ENCODE measurements at places on chromosomes 13 and 19.

GRCh38 chr13:59700281-59700680 lies 463.4 kb downstream of the DIAPH3 start:
- no peak for DNase-seq

DNA sequence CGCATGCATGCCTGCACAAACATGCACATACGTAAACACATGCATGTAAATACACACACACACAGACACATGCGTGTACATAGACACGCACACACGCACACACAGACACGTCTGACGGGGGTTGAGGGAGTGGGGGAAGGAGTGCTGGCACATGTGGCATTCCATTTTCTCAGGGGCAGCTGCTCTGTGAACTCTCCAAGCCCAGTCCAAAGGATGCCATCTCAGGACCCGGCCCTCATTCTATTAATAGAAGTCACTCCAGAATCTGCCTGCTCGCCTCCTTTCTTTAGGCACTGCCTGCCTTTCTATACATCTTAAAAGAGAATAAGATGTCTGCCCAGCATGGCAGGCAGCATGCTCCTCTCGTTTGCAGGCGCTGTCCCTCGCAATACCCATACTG lies 5.3 kb downstream of the ARHGEF7 start:
- no peak for DNase-seq

GRCh38 chr13:106762708-106763107 lies 194.8 kb upstream of the ARGLU1 start:
- no peak for DNase-seq

DNA sequence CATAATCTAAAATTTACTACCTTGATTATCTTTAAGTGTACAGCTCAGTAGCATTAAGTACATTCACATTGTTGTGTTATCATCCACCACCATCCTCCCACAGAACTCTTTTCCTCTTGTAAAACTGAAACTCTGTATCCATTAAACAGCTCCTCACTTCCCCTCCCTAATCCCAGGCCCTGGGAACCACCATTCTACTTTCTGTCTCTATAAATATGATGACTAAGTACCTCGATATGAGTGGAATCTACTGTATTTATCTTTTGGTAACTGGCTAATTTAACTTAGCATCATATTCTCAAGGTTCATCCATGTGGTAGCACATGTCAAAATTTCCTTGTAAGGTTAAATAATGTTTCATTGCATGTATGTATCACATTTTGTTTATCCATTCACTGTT lies 49.0 kb upstream of the POMP start:
- no peak for DNase-seq

DNA sequence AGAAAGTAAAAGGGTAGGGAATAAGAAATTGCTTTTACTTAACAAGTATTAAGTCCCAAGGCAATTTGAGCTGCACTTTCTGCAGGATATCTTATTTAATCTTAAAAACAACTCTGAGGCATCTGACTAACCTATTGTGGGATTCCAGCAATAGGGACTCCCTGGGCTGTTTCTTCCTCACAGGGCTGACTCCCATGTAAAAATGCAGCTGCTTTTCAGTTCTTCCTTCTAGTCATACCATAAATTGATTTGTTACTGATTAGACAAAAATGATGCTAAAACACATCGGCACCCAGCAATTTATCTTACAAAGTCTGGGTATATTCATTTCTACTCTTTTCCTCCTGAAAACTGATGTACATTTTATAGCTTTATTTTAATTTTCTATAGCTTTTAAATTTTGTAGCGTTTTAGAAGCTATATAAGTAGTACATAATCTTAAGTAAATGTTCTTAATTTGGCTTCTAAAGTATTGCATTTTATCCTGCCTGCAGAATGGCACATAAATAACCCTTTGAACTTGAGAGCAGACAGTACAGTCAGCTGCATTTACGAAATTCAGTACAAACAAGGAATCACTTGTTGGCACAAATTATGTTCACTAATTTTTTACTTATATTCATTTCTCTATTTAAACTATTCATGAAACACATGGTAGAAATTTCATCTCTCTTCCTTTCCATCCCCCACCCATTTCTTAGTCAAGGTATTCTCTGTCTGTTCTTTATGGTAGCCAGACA lies 102.4 kb upstream of the FRY start:
- DNase-seq: no peak

DNA sequence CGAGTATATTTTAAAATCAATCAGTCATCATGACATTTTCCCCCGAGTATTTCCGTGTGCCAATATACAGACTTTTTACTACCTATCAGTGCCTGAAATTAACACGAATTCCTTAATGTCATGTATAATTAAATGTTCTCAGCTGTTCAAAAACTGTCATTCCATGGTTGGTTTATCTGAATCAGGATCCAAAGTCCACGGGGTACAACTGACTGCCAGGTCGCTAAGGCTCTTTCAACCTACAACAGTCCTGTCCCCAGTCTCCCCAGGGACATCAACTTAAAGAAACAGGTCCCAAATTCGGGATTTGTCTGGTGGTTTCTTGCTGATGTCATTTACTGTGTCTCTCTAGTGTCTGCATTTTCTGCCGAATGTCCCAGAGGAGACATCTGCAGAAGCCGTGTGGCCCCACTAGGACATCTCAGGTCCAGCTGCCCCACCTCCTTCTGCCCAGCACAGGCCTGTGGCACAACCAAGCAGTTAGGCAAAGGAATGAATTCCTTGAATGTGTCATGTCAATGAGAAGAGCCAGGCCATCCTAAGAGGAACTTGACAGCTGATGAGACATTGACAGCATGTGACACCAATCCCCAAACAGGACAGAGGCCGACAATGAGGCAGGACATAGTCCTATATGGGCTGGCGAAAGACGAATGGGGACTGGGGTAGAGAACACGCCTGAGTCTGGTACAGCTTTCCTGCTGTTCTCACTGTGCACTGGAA lies 109.5 kb downstream of the STK24 start:
- DNase-seq: no peak

DNA sequence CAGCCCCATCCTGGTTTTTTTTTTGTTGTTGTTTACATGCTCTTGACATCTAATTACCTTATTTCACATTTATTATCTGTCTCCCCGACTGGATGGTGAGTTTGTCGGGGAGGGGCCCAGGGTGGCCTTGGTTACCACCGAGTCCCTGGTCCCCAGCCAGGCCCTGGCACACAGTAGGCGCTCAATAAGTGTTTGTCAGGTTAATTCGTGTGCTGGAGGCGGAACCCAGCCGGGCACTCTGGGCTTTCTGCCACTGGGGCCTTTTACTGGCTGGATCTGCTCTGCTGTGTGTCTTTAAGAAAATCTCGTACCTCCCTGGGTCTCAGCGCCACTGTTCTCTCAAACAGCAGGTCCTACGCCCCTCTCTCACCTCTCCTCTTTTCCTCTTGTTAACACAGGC lies 4.6 kb downstream of the NRTN start:
- DNase-seq: no peak

DNA sequence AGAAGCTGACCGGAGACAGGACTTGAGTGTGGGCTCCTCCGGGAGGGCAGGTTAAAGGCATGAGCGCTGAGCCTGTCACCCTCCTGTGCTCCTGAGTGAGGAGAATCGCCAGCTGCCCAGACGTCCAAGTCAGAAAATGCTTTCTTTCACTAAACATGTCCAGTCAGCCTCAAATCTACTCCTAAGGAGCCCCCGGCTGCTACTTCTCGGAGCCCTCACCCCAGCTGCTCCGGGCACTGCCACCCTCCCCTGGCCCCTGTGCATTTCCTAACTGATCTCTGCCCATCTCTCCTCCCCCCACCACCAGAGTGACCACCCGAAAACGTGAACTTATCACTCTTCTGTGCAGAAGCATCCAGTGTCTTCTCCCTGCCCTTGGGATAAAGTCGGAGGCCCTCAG lies 277.5 kb upstream of the SOX1 start:
- no peak for DNase-seq

GRCh38 chr19:46014941-46015686 lies 7.7 kb downstream of the PGLYRP1 start:
- DNase-seq: peak; percentile 41

GRCh38 chr19:41774515-41774980 lies 19.2 kb downstream of the CEACAM6 start:
- DNase-seq: no peak

- DNase-seq: no peak
Measured at GRCh38 chr19:18110609-18111232, 13.1 kb downstream of the MAST3 start.

- DNase-seq: no peak
Measured at GRCh38 chr13:51697855-51698254, 106.1 kb downstream of the DHRS12 start.

- no peak for DNase-seq
Measured at GRCh38 chr19:281992-282391, 9.2 kb downstream of the PLPP2 start.

GRCh38 chr13:39770221-39771090 lies 115.0 kb downstream of the COG6 start:
- DNase-seq: no peak

DNA sequence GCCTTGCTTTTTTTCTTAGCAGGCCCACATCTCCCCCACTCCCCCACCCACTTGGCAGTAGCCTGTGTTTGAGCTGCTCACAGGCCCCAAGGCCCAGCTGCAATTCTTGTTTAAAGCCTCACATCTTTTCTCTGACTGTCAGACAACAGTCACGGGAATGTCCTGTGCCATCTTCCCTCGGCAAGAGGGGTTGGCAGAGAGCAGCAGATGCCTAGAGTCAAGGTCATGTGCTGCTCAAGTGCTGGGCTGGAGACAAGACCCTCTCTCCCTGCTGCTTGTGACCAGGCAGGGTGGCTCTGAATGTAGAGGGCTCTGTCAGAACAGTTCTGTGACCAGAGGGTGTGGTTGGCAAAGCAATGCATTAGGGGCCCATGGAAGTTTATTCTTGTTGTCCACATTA lies 47.4 kb downstream of the BBC3 start:
- DNase-seq: no peak

- no peak for DNase-seq
Measured at GRCh38 chr13:77325371-77325980, 1.4 kb downstream of the MYCBP2 start.

DNA sequence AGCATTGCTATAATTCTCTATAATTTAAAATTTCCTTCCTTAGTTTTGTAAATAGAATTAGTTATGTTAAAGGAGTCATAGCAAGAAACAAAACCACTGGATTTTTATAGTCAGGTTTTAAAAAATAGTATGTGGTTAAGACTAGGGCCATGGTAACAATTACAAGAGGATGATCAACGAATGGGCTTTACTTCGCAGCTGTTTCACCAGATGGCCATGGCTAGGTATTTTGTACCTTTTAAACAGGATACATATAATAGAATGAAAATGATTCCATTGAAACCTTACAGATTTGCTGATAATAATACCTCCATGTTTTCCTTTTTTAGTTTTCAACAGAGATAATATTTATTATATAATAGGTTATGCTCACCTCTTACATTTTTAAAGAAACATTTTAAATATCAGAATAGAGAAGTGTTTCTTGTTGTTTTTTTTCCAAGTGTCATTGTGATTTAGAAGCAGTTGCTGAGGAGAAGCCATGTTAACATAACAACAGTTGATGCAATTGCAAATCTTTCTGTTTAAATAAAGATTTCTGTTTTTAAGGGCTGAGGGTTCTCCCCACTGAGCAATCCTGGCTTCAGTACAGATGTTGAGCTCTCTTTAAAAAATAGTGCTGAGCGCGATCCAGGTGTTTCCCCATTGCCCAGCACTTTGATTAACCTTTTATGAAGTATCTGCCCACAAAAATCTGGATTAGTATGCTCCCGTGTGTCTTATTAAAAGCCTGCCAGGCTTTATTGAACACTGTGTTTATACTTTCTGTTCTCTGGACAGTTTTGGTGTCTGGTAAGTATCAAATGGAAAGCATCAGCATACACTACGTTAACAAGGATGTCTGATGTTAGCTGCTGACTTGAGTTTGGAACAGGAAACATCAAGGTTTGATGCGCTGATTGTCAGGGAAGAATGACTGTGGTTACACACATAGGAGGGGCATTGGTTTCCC lies 205.3 kb downstream of the HS6ST3 start:
- DNase-seq: no peak

DNA sequence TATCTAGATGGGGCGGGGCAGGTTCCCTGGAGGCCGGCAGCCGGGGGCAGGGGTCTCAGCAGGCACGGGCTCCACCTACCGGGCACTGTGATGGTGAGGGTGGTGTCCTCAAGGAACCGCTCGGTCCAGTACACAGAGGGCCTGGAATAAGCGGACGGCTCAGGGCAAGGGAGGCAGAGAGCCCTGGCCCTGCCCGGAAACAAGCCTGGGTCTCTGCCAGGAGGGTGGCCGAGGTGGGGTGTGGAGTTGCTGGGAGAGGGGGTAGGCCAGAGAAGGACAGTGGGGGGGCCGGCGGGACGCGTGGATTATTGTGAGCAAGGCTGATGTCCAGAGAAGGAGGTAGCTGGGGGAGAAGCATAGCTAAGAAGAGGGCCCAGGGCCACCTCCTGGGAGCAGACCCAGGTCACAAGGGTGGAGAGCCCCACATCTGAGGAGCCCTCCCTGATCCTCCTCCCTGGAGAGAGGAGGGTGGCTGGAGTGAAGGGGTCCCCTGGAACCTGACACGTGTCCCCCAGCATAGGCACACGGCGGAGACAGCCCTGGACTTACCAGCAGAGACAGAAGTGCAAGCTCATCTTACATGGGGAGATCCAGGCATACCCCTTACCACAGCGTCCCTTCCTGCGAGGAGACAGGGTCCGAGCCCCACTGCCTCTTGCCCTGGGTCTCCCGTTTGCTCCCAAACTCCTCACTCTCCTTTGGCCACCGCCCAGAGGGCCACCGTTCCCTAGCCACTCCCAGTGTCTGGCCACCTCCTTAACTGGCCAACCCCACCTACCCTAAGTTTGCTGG lies 29.0 kb upstream of the MIER2 start:
- no peak for DNase-seq

GRCh38 chr13:30675717-30676116 lies 58.0 kb downstream of the USPL1 start:
- no peak for DNase-seq

GRCh38 chr19:14474827-14475226 lies 327 bp downstream of the PTGER1 start:
- DNase-seq: no peak
